ENCODE measurements at places on chromosomes 11 and 22.

GRCh38 chr11:60769811-60770210, 13.1 kb downstream of the MS4A15 start:
- no peaks in the 10 kb centered on the region for H3K4me1 ChIP-seq
- no peak overlapping the region for H3K27ac ChIP-seq
- H3K4me3 ChIP-seq = no peak overlapping the region
- no peaks in the 10 kb centered on the region for H3K27me3 ChIP-seq
- H3K36me3 ChIP-seq = no peaks in the 10 kb centered on the region

- no peak overlapping the region for H3K27ac ChIP-seq
- no peak overlapping the region for H3K4me3 ChIP-seq
- H3K27me3 ChIP-seq = no peaks in the 10 kb centered on the region
- DNase-seq = no peak
- H3K36me3 ChIP-seq = no peaks in the 10 kb centered on the region
Observed at GRCh38 chr11:34160049-34160721, 54.8 kb downstream of the NAT10 start.

GRCh38 chr11:133928628-133929059, 28.1 kb downstream of the IGSF9B start:
- H3K36me3 ChIP-seq = no peaks in the 10 kb centered on the region
- no peak for DNase-seq
- no peaks in the 10 kb centered on the region for H3K4me1 ChIP-seq
- peaks cover 11% of the 10 kb centered on the region for H3K27me3 ChIP-seq
- H3K27ac ChIP-seq = no peak overlapping the region

GRCh38 chr11:12402025-12402424, 24.7 kb downstream of the PARVA start:
- no peaks in the 10 kb centered on the region for H3K4me1 ChIP-seq
- no peaks in the 10 kb centered on the region for H3K27me3 ChIP-seq
- peak; percentile 23 for DNase-seq
- no peaks in the 10 kb centered on the region for H3K36me3 ChIP-seq
- H3K4me3 ChIP-seq = no peak overlapping the region
- no peak overlapping the region for H3K27ac ChIP-seq

DNA sequence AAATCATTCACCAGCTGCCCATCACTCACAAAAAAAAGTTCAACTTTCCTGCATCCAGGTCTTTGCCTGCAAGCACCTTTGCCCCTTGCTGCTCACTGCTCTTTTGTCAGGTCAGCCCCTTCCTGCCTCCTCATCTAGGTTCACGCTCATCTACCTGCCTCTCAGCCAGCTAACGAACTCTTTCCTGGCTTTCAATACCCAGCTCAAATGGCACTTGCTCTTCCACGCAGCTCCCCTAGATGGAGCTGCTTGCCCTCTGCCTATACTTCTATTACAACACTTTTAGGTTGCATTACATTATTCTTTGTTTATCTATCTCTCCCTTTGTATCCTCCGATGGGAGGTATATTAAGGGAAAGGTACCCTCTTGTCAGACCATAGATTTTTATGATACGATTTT, 78.9 kb upstream of the TBCEL start:
- H3K36me3 ChIP-seq = no peaks in the 10 kb centered on the region
- H3K27ac ChIP-seq = no peak overlapping the region
- no peak overlapping the region for H3K4me3 ChIP-seq
- DNase-seq = peak; percentile 18
- no peaks in the 10 kb centered on the region for H3K27me3 ChIP-seq

GRCh38 chr11:44564166-44564565, 1.3 kb upstream of the CD82 start:
- peaks cover 60% of the 10 kb centered on the region for H3K4me1 ChIP-seq
- H3K27me3 ChIP-seq = no peaks in the 10 kb centered on the region
- DNase-seq = no peak
- H3K27ac ChIP-seq = peak overlapping the region; percentile 97
- no peaks in the 10 kb centered on the region for H3K36me3 ChIP-seq

DNA sequence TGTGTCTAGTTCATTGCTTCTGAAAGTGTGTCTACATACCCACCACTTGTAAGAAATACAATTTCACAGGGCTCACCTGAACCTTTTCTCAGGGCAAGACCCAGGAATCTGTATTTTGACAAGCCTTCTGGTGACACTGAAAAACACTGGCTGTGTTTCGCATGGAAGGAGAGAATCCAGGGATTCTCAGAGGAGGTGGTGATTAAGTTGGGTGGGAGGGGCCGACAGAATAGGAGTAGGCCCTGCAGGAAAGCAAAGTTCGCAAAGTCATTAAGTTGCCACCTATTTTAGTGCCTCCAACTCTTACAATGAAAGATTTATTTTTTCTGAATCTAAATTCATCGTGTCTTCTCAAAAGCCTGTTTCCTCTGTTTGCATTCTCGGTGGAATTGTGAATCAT, 186.8 kb downstream of the FAT3 start:
- H3K4me3 ChIP-seq = no peak overlapping the region
- H3K27me3 ChIP-seq = no peaks in the 10 kb centered on the region
- no peak for DNase-seq
- H3K36me3 ChIP-seq = no peaks in the 10 kb centered on the region

DNA sequence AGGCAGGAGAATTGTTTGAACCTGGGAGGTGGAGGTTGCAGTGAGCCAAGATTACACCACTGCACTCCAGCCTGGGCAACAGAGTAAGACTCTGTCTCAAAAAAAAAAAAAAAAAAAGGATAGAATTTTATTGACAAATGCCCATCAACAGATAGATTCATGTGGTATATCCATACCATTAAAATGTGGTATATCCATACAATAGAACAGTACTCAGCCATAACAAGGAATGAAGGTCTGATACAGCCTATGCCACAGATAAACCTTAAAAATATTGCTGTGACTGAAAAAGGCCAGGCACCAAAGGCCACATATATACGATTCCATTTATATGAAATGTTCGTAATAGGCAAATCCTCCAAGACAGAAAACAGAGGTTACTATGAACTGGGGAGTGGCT, 45.3 kb upstream of the PPP2R1B start:
- no peak overlapping the region for H3K27ac ChIP-seq
- H3K4me1 ChIP-seq = no peaks in the 10 kb centered on the region
- DNase-seq = no peak
- H3K27me3 ChIP-seq = no peaks in the 10 kb centered on the region
- H3K36me3 ChIP-seq = no peaks in the 10 kb centered on the region

All from SJCRH30 (cell line).